ENCODE measurements at places on chromosomes 2 and 18.

- no peak for DNase-seq
These were observed 35.5 kb downstream of the EFEMP1 start for GRCh38 chr2:55887901-55888624.

DNA sequence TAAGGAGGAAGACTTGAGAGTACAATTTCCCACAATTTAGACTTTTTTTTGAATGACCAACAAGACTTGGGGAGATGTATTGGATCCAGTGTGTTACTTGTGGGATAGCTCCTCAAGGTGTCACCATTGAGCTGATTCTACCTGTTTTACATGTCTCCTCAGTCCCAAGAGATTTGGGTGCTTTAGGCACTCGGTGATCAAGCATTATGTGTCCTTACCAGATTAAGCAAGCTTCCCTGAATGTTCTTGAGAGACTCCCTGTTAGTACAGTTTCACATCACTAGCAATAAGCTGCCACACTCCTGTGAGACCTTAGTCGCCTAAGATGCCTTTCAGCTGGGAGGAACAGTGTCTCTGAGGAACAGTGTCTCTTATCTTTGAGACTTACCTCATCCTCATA, 384.3 kb upstream of the SYT4 start:
- DNase-seq = no peak

- DNase-seq = no peak
These were observed 194.4 kb upstream of the SPRED2 start for GRCh38 chr2:65626831-65627230.

GRCh38 chr2:20551260-20551944, 99.5 kb downstream of the HS1BP3 start:
- no peak for DNase-seq

DNA sequence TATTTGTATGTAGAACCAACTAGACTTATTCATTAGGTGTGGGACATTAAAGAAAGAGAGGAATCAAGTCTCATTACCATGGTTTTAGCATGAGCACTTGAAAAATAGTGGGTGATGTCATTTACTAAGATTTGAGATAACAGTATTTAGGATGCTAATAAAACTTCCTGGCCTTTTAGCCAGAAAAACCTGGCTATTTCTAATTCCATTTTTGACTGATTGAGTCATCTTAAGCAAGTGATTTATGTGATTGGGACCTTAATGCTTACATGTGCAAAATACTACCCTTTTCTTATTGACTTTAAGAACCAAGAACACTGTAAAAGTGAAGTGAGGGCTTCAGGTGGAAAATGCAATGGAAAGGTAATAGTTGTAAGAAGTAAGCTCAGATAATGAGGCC, 196.8 kb upstream of the SESTD1 start:
- no peak for DNase-seq

DNA sequence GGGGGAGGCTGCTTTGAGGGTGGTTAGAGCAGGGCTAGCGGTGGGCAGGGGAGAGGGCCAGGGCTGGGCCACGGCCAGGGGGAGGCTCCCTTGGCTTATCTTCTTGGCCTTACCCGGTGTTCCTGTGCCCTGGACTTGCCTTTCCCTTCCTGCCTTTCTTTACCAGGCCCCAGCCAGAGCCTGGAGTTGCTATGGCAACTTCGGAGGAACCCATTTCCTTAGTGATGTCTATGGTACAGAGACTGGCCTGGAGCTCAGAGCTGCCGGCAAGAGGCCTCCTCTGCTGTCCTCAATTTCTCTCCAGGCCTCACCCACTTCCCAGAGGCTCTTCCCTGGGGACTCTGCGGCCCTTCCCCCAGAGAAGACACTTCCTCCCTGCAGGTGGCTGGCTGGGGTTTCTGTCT, 11.5 kb downstream of the SPEG start:
- DNase-seq = no peak

GRCh38 chr2:84807063-84807485, 73.8 kb downstream of the TRABD2A start:
- no peak for DNase-seq

DNA sequence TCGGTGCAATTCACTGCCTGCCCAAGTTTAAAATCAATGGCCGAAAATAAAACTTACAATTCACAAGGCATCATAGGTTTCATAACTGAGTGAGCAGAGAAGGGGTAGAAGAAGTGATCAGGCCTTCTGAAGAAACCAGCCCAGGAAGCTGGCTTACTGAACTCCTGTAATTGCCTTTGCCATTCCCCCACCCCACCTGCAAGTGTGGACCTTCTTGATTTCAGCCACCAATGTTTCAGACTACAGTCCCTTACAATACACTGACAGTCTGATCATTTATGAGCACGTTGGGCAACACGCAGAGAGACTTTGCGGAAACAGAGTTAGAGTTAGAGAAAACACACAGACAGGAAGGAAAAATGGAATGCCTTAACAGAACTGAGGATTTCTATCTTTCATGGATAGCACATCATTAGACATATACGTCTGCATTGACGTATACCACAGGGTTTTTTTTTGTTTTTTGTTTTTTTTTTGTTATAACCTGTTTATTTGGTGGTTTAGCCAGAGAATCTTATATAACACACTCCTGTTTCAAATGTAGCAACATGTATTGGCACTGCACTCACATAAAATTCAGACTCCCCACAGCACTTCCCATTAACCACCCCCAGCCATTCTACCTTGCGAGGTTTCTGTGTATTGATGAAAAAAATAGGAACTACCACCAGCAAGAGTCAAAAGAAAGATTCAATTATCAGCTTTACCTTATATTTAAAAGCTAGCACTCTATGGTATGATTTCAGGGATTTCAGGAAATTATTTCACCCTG, 126.4 kb downstream of the CACNB4 start:
- DNase-seq = no peak

DNA sequence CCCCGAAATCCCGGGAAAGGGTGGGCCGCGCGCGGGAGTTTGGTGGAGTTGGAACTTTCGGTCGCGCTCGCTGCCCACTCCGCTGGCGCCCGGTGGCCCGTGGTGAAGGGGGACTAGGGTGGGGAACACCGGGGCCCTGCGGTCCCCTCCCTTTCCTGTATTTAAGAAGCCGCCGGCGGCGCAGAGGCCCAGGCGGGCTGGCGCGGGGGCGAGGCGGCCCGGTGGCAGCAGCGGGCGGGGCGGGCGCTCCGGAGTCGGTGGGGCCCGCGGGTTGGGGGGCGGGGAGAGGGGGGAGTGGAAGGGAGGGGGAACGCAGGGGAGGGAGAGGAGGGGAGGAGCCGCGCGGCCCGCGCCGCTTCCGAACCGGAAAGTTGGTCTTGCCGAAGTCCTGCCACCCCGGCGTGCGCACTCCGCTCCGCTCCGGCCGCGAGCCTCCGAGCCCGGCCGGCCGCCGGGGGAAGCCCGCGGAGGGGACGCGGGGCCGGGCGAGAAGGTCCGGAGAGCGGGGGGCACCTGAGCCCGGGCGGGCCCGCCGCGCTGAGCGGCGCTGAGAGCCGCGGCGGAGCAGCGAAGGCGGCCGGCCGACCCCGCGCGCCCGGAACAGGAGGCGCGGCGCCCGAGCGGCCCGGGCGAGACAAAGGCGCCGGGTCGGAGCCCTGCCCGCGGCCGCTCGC, 425 bp upstream of the SALL3 start:
- no peak for DNase-seq

DNA sequence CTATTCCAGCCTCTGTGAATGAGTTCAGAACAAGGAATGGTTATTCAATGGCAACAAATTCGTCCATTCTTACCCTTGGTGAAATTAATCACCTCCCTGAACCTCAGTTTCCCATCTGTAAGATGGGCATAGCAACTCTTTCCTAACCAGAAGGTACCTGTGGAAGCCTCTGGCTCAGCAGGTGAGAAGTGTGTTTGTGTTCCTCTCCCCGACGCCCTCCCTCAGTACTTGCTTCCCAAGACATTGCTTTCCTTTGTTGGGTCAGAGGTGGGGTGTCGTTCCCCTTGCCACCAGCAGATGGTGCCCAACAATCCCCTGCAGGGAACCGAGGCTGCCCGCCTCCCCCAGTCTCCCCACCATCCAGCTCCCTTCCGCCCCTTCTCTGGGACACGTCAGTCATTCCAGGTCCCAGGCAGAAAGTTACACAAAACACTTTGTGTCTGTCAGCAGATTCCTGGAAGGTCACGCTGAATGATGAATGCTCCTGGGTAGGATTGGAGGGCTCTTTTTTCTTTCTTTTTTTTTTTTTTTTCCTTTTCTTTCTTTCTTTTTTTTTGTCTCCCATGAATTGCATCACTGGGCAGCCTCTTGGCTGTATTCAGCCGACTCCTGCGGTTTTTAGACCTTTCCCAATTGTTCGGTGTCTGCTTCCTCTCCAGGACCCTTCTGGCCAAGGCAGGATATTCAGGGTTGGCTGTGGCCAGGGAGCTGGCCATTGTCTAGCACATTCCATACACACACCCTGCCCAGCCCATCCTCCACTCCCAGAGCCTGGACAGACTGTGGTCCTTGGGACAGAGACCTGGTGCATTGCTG, 117.3 kb downstream of the LPIN1 start:
- DNase-seq = peak; percentile 43

DNA sequence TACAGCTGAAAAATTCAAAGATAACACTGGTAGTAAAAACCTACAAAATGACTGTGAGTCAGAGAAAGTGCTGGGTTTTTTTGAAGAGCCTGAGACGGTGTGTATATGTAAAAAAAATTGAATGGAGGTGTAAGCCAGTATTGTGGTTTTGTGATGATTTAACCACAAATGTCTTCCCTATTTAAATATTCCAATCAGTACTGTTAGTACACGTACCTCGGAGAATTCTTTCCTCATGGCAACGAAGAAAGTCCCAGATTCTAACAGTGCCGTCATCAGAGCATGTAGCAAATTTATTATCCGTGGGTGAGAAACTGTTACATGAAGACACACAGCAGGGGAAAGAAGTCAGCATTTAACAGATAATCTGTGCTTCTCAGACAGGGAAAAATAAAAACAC, 48.1 kb downstream of the WDR33 start:
- DNase-seq = no peak

- DNase-seq = no peak
These were observed 150.6 kb downstream of the ZNF236 start for GRCh38 chr18:76972846-76973519.

DNA sequence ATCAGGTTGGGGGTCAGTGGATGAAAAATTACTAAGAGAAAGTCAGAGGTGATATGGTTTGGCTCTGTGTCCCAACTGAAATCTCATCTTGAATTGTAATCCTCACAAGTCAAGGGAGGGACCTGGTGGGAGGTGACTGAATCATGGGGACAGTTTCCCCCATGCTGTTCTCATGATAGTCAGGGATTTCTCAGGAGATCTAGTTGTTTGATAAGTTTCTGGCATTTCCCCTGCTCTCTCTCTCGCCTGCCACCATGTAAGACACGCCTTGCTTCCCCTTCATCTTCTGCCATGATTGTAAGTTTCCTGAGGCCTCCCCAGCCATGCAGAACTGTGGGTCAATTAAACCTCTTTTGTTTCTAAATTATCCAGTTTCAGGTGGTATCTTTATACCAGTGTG, 945.8 kb upstream of the CRIM1 start:
- DNase-seq = no peak

DNA sequence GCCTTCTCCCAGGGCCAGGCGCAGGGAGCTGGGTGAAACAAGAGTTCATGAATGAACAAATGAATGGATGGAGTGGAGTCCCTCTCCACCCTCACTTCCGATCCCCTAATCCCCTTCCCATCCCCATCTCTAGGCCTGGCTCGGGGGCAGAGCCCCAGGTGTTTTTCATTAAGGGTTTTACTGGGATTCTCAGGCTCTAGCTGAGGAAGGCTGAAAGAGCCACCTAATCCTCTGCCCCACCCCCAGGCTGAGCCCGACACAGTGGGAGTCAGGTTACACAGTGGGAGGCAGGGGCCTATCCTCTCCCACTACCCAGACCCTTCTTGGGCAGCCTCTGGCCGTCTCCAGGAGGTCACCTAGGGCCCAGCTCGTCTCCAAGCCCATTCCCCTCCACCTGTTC, 36.1 kb downstream of the SDC1 start:
- DNase-seq = no peak

- DNase-seq = no peak
These were observed 132.6 kb upstream of the CDCA7 start for GRCh38 chr2:173221937-173222594.

GRCh38 chr18:39693359-39693758, 2127.8 kb upstream of the CELF4 start:
- no peak for DNase-seq

Measured in GM12891 (cell line).